ENCODE measurements at places on chromosomes 4 and X. TPM values are rescaled to one million over a fixed set of nuclear protein-coding genes. Genes with fewer than 3 reads are reported as not detected.

- no peak for DNase-seq
These were observed 62.7 kb upstream of the EDNRA start for GRCh38 chr4:147418226-147418625.

DNA sequence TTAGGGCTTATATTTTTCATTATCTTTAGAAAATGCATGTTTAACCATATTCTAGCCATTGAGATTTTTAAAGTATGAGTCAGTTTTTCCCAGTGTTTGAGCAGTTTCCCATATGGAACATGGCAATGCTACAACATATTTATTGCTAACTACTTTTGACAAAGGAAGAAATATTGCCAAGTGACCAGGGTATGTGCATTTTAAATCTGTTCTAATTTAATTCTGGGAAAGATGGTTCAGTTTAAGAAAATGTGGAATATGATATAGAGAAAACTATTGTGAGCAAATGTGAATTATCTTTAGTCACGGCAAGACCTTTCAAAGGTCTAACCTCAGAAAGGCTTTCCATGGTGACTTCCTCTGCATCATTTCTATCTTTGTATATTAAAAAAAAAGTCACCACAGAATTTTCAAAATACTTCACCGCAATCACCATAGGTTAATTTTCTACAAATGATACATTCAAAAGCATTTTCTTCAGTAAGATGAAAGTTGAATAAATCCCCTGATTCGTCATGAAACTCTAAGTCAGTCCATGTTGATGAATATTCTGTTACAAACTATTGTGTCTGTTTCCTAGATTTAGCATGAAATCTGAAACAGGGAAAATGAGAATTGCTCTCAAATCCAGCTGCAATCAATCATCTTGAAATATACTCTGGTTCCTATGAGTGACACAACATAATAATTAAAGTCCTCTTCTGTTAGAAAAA, 2349.0 kb upstream of the TENM3 start:
- DNase-seq = no peak

- DNase-seq = peak; percentile 50
These were observed 552 bp downstream of the ADH5 start for GRCh38 chr4:99088023-99088449.

- DNase-seq = no peak
These were observed 78.0 kb upstream of the NRK start for GRCh38 chrX:105744291-105744690.

DNA sequence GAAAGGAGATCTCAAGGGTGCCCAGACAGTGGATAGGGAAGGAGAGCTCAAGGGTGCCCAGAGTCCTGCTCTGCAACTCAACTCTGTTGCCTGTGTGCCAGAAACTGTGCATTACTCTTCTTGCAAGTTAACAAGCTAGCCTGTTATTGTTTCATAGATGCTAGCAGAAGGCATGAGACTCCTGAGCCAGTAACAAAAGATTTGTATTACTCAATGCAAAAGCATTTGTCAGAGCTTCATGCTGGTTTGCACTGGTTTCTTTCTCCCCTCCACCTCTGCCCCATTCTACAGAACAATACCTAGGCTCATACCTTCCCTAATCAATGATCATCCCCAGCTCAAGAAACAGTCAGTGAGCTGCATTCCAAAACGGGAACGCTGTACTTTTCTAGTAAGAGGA, 124.5 kb upstream of the NEIL3 start:
- no peak for DNase-seq

DNA sequence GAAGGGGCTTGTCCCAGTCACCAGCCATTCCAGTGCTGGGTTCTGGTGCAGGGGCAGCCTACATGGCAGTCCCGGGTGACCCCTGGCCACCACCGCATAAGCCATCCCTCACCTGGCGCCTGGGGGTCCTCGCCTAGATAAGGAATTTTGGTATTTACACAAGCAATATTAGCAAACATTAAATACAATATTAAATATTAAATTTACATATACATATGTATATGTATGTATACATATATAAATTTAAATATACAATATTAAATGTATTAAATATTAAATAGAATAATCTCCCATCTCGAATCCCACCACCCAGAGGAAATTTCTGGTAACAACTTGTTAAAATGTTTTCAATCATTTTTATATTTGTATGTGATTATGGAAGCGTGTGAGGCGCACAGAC, 104.6 kb upstream of the AFAP1 start:
- DNase-seq = no peak

DNA sequence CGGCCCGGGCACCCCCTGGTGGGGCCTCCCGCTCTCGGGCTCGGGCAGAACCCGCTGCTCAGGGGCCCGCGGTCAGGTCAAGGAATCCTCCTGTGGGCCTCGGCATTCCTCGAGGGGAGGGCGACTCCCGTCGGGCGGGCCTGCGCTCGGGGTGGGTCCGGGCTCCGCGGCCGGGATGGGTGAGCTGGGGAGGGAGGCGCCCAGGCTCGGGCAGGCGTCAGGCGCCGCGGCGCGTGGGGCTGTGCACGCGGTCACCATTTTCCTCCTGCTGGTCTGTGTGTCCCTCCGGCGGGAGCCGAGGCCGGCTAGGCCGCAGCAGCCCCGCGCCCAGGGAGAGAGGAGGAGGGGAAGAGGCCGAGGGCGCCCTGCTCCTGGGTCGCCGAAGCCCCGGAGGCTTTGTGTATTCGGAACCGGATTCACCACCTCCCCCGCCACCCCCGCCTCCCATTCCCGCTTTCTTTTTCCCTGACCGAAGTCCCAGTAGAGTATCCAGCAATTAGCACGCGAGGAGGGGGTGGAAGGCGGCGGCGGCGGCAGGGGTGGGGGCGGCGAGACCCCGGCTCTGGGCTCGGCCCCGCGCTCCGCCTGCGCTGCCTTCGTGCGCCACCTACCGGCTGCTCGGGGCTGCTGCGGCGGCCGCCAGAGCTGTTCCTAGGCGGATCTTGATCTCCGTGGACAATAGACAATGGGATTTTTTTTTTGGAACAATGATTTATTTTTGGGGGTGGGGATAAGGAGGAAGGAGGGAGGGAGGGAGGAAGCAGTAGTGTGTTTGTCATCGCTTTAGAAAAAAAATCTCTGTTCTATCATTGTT, 99.0 kb upstream of the MAML3 start:
- peak; percentile 75 for DNase-seq

DNA sequence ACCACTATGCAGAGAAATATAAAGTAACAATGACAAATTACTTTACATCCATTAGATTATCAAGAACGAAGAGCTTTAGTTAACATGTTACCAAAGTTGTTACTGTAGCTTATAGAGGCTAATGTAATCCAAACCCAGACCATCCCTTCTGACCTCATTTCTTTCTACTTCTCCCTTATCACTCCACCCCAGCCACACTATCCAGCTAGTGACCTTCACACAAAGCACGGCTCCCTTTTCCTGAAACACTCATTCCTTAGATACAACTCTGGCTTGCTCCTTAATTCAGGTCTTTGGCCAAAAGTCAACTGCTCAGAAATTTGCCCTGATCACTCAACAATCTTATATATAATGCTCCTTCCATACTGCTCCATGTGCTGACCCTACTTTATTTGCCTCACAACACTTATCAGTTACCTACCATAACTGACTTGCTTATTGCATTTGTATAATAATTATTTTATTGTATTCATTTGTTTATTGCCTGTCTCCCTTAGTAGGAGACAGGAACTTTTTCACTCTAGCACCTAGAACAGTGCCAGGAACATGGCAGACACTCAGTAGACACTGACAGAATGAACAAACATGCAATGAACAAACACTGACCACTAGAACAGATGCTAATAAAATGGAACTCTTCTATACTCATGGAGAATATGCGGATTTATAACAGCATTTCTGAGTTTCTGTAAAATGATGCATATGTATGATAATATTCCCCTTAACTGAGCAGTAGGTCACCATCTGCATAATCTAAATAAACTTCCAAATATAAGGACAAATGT, 67.6 kb downstream of the EIF4E start:
- DNase-seq = no peak

DNA sequence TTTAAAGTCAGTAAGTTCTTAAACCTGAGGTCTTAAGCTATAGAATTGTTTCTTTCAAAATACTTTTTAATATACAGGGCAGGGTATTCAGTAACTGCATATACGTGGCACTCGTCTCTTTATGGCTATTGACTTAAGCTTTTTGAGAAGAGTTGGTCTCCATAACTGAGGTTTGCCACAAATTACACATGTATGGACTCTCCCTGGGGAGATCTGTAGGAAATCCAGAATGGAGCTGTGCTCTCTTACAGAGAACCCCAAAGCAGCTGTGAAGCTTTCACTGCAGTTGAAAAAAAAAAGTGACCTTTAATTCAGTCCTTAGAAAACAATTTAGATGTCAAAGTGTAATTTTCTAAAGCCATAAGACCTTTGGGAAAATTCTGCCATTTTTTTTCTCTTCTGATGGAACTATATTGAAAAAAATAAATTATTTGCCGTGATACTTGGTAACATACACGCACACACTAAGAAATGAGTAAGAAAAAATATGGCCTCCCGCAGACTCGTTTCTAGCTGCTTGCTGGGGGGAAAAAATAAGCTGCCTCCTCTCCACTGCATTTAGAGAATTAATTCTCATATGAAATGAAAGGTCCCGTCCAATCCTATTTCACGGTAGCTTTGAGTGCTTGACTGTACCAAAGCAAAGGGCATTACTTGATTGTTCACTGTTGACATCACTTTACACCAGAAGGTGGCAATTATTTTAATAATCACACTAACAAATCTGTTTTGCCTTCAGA, 159.4 kb upstream of the TENM3 start:
- no peak for DNase-seq

DNA sequence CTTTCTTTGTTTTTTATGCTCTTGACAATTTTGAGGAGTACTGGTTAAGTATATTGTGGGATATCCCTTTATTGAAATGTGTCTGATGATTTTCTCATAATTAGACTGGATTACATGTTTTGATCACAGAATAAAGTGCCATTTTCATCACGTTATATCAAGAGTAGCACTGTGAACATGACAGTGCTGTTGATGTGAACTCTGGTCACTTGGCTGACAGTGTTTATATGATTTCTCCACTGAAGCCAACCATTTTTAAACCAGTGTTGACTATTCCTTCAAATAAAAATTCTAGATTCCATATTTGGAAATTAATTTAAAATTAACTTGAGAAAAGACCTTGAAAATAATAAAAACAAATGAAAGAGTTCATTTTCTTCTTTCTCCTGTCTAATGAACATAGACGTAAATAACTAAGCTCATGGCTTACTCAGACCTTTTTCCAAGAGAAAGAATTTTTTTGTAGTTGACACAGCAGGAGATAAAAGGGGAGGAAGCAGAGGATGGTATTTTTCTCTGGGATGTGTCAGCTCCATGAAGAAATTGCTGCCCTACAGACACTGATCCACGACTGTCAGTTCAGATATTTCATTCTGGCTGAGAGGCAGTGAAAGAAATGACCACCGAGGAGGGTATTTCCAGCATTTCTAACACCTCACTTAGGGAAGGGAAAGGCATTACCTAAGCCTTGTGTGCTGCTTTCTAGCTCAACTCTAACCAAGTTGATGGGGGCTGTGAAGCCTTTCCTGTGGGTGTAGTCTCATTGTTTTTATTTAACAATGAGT, 150.9 kb upstream of the ANK2 start:
- DNase-seq = no peak

- no peak for DNase-seq
These were observed 10.1 kb downstream of the GDPD2 start for GRCh38 chrX:70432936-70433847.

DNA sequence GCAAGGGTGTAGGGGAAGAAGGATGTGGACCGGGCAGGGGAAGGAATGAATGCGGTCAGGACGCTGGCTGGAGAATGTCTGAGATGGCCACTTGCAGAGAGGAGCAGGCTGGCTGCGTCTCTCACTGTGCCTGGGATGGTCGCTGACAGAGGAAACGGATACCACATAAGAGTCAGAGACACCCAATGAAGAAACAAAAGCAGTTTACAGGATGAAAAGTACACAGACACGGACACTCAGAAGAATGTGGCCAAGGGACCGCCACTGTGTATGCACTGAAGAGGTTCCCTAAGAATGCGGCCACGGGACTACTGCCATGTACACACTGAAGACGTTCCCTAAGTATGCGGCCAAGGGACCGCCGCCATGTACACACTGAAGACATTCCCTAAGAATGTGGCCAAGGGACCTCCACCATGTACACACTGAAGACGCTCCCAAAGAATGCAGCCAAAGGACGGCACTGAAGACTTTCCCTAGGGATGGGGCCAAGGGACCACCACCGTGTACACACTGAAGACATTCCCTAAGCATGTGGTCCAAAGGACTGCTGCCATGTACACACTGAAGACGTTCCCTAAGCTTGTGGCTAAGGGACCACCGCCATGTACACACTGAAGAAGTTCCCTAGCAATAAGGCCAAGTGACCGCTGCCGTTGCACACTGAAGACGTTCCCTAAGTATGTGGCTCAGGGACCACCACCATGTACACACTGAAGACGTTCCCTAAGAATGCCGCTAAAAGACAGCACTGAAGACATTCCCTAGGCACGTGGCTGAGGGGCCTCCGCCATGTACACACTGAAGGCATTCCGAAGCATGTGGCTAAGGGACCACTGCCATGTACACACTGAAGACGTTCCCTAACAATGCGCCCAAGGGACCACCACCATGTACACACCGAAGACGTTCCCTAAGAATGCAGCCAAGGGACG, 32.2 kb downstream of the DHRSX start:
- no peak for DNase-seq

- no peak for DNase-seq
These were observed 202.0 kb downstream of the APBB2 start for GRCh38 chr4:41012293-41012692.

- DNase-seq = no peak
These were observed 25.9 kb upstream of the SPON2 start for GRCh38 chr4:1198098-1198844.

DNA sequence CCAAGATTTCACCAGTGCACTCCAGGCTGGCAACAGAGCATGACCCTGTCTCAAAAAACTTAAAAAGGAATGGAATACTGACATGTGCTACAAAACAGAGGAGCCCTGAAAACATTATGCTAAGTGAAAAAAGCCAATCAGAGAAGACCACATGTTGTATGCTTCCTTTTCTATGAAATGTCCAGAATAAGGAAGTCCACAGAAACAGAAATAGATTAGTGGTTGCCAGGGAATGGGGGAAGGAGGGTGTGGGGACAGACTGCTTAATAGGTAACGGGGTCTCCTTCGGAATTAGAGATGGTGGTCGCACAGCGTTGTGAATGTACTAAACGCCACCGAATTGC, 30.1 kb upstream of the KIAA0232 start:
- no peak for DNase-seq

DNA sequence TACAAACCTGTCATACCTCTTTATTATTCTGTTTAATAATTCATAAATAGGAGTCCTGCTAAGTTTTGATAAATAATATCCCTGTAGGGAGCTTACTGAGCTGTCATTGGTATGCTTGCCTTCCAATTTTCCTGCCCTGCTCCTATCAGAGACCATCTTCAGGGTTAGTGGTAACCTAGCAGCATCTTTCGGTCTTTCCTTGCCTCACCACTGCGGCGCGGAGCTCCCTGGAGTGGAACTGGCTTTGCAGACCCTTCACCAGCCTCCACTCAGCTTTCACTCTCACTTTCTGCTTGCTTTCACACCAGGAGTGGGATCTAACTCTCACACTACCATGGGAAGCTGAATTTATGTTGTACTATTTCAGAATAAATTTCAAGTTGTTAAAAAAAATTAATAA, 481.7 kb upstream of the ATOH1 start:
- DNase-seq = no peak

GRCh38 chrX:123186801-123187200, 2.7 kb downstream of the GRIA3 start:
- DNase-seq = no peak

- no peak for DNase-seq
These were observed at the start of gene HGFAC for GRCh38 chr4:3441501-3442459. TSS of gene HGFAC (plus strand) at chr4:3441968. CDS start at chr4:3442002, 34 bp downstream.

UGT2B15 gene
- polyA plus RNA-seq = not detected

ASB5 gene
- polyA plus RNA-seq = 0.55 TPM

GPAT3 gene
- 16.6 TPM for polyA plus RNA-seq

GRIA3 gene
- 2.6 TPM for polyA plus RNA-seq

NWD2 gene
- polyA plus RNA-seq = 0.12 TPM
